Fibroblast of upper back skin (primary cell): ENCODE measurements at places on chromosomes 5 and 9.

GRCh38 chr9:109476642-109477257 is 21.4 kb downstream of the PTPN3 start:
- DNase-seq = no peak

- no peak for DNase-seq
Measured at GRCh38 chr5:146082798-146083197, 22.6 kb downstream of the PLAC8L1 start.

GRCh38 chr9:106916466-106917235 is 53.7 kb downstream of the ZNF462 start:
- peak; percentile 91 for DNase-seq

GRCh38 chr5:126369995-126370731 is 53.0 kb upstream of the GRAMD2B start:
- no peak for DNase-seq

DNA sequence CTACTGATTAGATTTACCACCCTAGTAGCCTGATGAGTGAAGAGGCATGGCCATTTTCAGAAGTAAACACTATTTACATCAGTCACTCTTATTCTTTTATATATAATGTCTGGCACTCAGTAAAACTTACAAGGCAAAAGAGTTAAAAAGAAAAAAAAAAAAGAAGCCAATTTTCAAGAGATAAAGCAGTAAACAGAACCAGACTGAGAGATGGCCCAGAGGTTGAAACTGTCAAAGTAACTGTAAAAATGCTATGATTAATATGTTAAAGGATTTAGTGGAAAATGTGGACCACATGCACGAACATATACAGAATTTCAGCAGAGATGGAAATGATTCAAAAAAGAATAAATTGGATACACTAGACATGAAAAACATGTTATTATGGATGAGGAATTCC is 6.4 kb upstream of the GPR150 start:
- no peak for DNase-seq

DNA sequence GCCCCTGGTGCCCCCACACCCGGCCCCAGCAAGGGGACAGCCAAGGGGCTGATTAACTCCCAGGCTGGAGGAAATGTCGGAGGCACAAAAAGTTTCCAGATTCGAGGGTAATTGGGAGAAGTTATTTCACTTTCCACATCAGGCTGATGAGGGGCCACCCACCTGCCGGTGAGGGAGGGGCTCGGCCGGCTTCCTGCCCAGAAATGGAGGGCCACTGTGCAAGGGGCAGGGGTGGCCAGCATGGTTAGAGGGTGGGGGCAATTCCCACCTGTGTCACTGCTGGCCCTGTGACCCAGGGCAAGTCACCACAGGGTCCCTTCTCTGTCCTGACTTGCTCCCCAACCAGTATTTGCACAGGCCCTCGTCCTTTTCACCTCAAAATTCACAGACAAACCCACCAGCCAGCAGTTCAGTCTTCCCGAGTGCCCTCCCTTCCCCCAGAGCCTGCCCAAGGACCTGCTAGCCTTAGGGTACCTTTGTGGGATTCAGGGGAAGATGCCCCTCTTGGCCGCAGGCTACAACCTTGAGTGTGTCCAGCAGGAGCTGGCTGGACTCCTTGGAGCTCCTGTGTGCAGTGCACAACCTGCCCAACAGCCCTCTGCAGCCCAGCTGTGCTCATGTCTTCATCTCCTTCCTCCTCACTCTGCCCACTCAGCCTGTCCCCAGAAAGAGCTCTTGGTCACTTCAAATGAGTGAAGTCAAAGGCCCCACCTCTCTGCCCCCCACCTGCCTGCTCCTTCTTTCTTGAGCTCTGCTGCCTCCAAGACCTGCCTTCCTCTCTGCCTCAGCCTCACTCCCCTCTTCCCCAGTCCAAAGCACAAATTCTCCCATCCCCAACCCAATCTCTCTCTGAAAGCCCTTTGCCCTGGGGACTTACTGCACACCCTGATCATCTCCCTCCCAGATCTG is 130.5 kb downstream of the BARX1 start:
- no peak for DNase-seq

DNA sequence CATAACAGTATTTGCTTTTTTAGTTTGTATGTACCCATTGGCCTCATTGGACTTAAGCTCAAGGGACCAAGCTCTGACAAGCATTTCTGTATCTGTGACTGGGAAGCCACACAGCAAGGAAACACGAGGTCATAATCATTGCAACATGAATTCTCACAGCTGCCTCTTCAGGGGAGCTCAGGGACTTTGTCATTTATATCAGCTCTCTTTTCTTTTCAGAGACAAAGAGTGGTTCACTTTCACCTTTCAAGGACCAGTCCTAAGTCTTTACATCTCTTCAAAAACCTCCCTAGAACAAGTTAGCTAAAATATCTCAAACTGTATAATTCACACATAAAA is 58.6 kb downstream of the ADAMTS12 start:
- peak; percentile 25 for DNase-seq

DNA sequence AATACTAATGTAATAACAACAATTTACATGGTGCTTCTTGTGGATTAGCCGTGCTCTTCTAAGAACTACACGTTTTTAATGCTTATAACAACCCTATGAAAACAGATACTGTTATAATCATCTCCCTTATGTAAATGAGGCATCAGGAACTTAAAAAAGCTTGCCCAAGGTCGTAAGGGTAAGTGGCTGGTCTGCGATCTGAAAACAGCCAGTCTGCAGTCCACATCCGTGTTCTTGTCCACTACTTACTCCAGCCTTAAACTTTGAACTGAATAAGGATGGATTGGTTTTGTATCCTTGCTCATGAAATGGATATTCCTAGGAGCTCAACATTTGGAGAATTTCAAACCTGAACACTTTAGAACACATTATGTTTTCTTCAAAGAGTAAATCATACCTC is 26.7 kb downstream of the PAM start:
- DNase-seq = no peak

DNA sequence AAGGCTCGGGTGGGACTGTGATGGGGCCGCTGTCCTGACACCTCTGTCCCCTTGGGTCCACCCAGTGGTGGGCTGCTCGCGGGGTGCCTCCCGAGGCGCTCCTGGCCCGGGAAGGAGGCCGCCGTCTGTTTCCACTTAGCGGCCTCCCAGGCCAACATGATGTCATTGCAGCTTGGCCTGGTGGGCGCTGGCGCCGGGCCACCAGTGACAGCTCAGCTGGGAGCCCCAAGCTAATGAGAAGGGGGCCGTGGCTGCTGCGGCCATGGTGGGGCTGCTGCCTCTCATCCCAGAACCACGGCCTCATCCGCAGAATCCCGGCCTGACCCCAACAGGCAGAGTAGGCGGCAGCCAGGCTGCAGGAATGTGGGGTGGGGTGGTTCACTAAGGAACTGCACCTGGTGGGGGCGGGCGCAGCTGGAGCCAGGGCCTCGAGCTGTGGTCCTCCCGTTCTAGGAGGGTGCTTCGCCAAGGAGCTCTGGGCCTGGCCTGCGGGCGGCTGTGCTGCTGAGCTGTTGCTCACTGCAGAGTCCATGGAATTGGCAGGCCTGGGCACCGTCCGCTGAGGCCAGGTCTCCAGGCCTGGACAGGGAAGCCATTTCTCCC is 123.5 kb upstream of the COL5A1 start:
- DNase-seq = peak; percentile 61

DNA sequence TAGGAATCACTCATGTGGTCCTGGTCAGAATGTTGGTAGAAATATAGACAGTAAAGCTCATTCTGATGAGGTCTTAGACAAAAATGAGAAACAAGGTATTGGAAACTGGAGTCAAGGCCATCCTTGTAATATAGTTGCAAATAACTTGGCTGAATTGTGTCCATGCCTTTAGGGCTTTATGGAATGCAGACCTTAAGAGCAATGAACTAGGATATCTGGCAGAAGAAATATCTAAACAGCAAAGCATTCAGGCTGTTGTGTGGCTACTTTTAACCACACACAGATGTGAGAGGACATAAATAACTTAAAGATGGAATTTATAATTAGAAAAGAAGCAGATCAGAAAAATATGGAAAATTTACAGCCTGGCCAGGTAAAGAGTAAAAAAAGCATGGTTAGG is 128.2 kb downstream of the YTHDC2 start:
- DNase-seq = no peak

DNA sequence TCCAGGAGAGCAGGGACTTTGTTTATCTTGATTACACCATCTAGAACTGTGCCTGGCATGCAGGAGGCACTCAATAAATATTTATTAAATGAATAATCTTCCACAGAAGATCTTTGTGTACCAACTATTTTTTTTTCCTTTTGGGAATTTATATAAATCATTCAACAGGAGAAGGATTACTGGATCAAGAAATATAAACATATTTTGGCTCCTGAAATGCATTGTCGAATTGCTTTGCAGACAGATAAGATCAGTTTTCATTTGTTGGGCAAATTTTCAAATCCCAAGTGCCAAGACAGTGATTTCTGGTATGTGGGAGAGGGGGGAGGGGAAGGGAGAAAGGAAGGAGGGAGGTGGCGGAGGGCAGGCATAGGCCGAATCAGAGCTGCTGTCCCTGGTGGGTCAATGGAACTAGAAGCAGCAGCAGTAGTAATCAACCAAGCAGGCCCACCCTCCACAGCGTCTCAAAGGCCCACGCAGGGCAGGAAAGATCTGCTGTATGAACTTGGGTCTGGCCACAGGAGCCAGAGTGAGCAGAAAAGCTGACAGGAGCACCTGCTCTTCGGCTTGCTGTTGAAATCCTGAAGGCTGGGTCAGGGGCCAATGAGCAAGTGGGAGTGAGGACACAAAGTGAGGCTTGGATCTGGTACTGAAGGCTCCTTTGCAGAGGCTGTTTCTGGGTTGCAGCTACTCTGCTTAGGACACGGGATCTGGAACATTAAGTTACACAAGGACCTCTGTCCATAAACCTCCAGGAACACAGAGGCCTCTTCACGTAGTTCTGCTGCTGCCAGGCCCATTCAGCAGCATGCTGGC is 15.8 kb upstream of the TRAF1 start:
- peak; percentile 24 for DNase-seq

DNA sequence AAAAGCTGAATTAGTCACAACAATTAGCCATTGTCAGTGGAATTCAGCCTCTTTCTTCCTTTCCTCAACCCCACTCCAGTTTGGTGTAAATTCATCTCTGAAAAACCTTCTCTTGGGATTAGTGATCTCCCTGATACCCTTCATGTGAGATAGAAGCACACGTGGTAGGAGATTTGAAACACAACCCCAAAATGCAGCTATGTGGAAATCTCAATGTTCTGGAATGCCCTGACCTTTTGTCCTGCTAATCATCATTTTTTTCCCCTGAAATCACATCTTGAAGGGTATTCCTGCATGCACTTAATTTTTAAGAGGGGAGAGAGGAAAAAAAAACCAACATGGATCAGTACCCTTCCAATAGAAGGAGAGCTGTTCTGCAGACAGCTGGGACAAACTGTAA is 612.6 kb downstream of the EBF1 start:
- peak; percentile 37 for DNase-seq

DNA sequence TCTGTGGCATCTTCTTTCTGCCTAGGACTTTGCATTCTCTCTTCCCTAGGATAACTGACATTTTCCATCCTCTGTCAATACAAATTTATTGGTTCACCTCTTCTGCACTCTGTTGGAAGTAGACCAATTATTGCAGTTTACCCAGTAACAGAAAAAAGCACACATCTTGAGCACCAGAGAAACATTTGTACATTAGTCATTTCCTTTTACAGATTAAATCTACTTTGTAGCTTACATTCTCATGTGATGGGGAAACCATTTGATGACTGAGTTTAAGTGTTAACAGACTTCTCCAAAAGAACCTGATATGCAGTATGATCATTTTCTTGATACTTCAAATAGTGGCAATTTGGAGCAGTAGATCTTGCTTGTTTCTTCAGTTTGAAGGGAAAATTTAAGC is 1098.8 kb downstream of the DTWD2 start:
- DNase-seq = peak; percentile 49

DNA sequence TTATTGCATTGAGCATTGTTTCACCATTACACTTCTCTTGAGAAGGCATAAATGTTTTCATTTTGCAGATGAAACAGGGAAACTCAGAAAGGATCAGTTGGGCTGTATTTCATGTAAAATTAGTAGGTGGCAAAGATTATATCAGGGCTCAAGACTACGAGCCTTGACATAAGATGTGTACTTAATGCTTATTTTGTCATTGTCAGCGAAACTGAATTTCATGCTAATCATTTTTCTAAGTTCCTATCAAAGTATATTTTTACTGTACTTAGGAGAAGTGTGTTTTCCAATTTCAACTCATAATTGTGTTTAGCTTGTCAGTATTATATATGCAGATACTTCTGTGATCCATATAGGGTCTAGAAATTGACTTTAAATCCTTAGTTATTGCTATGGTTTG is 123.8 kb downstream of the FBXL7 start:
- no peak for DNase-seq

DNA sequence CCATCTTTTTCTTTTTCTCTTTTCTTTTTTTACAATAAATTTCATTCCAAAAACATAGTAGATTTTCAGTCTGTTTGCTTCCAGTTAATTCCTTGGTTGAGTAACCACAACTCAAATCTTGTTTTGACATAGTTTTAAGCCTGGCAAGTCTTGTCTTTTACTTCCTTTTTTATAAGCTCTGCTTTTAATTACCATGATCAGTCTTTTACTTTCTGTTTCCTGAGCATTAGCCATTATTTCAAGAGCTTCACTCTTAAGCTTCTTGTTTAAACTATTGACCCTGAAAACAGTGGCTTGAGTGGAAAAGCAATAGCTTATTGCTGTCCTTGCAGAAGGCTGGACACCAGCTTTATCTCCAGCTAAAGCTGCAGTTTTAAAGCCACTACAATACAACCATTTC is 1363.3 kb downstream of the MAT2B start:
- DNase-seq = no peak

GRCh38 chr5:146254223-146254622 is 50.8 kb downstream of the RBM27 start:
- DNase-seq = no peak
